Left lung (tissue), 14 donors: ENCODE measurements at places on chromosomes 4 and X. TPM values are rescaled to one million over a fixed set of nuclear protein-coding genes. Genes with fewer than 3 reads are reported as not detected.
A peak's percentile ranks its signal among the peaks of the same experiment; 100 is the strongest.

SYNPO2 gene
- 14.4 TPM for total RNA-seq

DNA sequence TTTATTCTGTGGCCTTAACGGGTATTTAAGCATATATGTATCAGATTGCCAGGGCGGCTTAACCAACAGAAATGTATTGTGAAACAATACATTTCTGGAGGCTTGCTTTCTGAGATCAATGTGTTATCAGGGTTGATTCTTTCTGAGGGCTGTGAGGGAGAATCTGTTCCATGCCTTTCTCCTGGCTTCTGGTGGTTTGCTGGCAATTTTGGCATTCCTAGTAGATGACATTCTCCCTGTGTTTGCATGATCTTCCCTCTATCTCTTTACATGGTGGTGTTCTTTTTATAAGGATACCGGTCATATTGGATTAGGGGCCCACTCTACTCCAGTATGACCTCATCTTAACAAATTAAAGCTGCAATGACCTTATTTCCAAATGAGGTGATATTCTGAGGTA, 16.9 kb upstream of the CEP135 start:
- no peak for DNase-seq
- H3K27ac ChIP-seq = no peak overlapping the region
- no peaks in the 10 kb centered on the region for H3K27me3 ChIP-seq
- H3K4me1 ChIP-seq = no peaks in the 10 kb centered on the region
- H3K36me3 ChIP-seq = no peaks in the 10 kb centered on the region
- H3K4me3 ChIP-seq = no peak overlapping the region

DNA sequence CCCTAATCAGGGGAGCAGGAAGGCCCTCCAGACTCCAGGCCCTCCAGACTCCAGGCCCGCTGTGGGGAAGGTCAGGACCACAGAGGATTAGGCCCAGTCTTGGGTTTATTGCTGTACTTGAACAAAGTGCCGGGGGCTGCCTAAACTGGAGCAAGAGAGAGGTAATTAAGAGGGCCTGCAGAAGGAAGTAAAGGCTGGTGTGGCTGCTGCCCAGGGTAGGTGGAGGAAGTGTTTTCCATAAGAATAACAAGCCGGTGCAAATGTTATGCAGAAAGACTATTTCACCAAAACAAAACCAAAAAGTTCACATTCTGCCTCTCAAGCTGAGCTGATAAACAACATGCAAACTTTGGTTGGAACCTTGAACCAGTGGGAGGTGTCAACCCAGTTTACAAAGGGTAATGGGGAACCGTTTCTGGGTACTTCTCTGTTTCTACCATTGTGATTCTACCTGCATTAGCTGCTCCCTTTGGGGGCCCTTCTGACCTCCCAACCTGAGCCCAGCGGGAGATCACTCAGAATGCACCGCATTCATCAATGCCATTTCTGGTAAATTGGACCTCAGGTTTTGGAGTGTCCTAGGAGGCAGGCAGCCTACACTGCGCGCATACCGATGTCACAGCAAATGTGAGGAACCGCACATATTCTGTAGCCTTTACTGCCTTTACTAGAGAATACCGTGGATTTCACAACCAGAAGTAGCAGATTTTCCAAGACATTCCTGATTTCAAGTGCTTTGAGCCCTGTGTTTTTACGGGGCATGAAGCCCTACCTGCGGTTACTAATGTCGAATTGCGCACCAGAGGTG, 59.7 kb upstream of the BCOR start:
- no peaks in the 10 kb centered on the region for H3K27me3 ChIP-seq
- peaks cover 3% of the 10 kb centered on the region for H3K4me1 ChIP-seq
- H3K27ac ChIP-seq = peak overlapping the region; percentile 65
- peak overlapping the region; percentile 18 for H3K4me3 ChIP-seq
- no peaks in the 10 kb centered on the region for H3K36me3 ChIP-seq

GRCh38 chr4:180798036-180798577, 1445.1 kb upstream of the TENM3 start:
- H3K4me3 ChIP-seq = no peak overlapping the region
- DNase-seq = no peak
- H3K4me1 ChIP-seq = peaks cover 4% of the 10 kb centered on the region
- no peaks in the 10 kb centered on the region for H3K27me3 ChIP-seq
- no peak overlapping the region for H3K27ac ChIP-seq

RAB39B gene
- total RNA-seq = 0.67 TPM

CSN1S1 gene
- not detected for total RNA-seq

NXF2B gene
- total RNA-seq = not detected

DNA sequence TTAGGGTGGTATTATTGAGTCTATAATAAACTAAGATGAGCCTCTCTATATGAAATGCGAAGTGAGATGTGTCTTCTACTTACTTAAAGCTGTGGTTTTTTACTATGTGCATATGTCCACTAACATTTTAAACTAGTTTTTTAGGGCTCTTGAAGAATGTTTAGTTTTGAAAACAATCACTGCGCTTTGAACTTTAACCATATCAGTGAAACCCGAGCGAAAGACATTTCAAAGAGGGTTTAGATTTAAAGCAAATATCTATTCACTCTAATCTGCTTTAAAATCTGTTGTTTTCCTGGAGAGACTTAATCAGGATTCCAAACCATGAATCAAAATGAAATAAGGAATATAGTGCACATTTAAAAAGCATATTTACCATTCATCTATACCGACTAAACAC, 24.8 kb upstream of the SLC7A11 start:
- H3K4me1 ChIP-seq = no peaks in the 10 kb centered on the region
- no peak overlapping the region for H3K27ac ChIP-seq
- H3K4me3 ChIP-seq = no peak overlapping the region
- no peak for DNase-seq
- H3K27me3 ChIP-seq = no peaks in the 10 kb centered on the region

DNA sequence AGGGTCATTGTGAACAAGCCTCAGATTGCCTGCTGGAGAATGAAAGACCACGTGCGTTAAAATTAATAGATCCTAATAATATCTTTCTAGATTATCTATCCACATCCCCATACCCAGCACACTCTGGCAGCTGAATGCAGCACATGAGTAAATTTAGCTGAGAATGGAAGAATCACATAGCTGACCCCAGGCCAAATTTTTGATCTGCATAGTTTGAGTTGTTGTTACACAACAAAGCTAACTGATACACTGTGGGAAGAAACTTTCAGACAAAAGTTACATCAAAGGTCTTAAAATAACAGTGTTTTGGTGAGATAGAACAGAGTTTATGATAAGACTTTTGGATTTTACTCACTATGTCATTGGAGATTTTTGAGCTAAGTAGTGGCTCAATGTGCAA, 72.4 kb upstream of the ANXA10 start:
- no peaks in the 10 kb centered on the region for H3K36me3 ChIP-seq
- no peak for DNase-seq
- H3K27ac ChIP-seq = no peak overlapping the region
- no peaks in the 10 kb centered on the region for H3K4me1 ChIP-seq
- H3K4me3 ChIP-seq = no peak overlapping the region

GRCh38 chr4:148850257-148850995, 408.2 kb upstream of the NR3C2 start:
- H3K4me1 ChIP-seq = no peaks in the 10 kb centered on the region
- no peak overlapping the region for H3K4me3 ChIP-seq
- no peak for DNase-seq
- H3K27ac ChIP-seq = no peak overlapping the region
- H3K27me3 ChIP-seq = no peaks in the 10 kb centered on the region
- H3K36me3 ChIP-seq = no peaks in the 10 kb centered on the region

- no peaks in the 10 kb centered on the region for H3K4me1 ChIP-seq
- no peak overlapping the region for H3K27ac ChIP-seq
- no peak for DNase-seq
- no peak overlapping the region for H3K4me3 ChIP-seq
Observed at GRCh38 chr4:144754562-144755410, 108.8 kb downstream of the HHIP start.

DNA sequence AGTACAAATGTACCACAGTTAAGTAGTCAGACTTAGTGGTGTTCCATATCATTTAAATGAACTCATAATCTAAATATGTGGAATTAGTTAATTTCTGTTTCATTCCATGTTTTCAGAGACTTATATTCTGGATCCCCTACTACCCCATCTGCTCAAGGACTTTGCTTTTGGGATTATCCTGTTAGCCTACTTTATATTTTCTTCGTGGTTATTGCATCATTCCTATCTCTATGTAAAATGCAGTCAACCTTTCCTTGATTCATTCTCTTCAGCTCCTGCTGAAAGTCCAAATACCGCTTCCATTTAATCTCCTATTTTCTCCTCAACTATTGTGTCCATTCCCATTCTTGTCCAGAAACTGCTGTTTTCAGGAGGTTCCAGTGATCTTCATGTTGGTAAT, 25.1 kb downstream of the SLC30A9 start:
- no peak overlapping the region for H3K27ac ChIP-seq
- H3K4me3 ChIP-seq = no peak overlapping the region
- peaks cover 5% of the 10 kb centered on the region for H3K36me3 ChIP-seq
- no peaks in the 10 kb centered on the region for H3K27me3 ChIP-seq

- H3K27ac ChIP-seq = no peak overlapping the region
- no peak overlapping the region for H3K4me3 ChIP-seq
- DNase-seq = no peak
- H3K27me3 ChIP-seq = no peaks in the 10 kb centered on the region
- H3K36me3 ChIP-seq = no peaks in the 10 kb centered on the region
- H3K4me1 ChIP-seq = no peaks in the 10 kb centered on the region
Observed at GRCh38 chr4:93658443-93658842, 170.1 kb upstream of the ATOH1 start.

MAP9 gene
- 12.2 TPM for total RNA-seq

GRCh38 chrX:46759645-46759974, 692 bp upstream of the SLC9A7 start:
- DNase-seq = no peak
- H3K36me3 ChIP-seq = no peaks in the 10 kb centered on the region
- no peak overlapping the region for H3K4me3 ChIP-seq
- H3K27me3 ChIP-seq = no peaks in the 10 kb centered on the region
- H3K27ac ChIP-seq = no peak overlapping the region
- H3K4me1 ChIP-seq = peaks cover 4% of the 10 kb centered on the region

FAM47B gene
- total RNA-seq = not detected

GRCh38 chrX:7316887-7317286, 168.9 kb upstream of the PUDP start:
- no peak for DNase-seq

GRCh38 chr4:108533245-108533844, 87.0 kb upstream of the RPL34 start:
- H3K27me3 ChIP-seq = no peaks in the 10 kb centered on the region
- no peak overlapping the region for H3K4me3 ChIP-seq

DNA sequence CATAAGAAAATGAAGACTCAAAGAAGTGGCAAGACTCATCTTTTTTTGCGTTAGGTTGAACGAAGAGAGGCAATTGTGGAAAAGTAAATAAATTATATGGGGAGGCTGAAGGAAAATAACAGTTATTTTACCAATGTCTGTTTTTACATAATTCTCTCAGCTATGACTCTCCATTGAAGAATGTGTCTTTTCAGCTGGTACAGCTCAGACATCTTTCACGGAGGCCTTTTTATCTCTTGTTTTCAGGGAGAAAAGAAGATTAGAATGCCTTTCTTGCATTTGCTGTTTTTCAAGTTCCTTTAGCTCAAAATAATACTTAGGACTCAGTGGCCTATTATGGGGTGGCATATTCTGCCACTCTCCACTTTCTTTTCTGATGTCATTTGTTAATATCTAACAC, 153.0 kb downstream of the ADAM29 start:
- H3K36me3 ChIP-seq = no peaks in the 10 kb centered on the region
- no peak overlapping the region for H3K27ac ChIP-seq
- no peaks in the 10 kb centered on the region for H3K4me1 ChIP-seq

ADGRG2 gene
- total RNA-seq = 2.4 TPM

DNA sequence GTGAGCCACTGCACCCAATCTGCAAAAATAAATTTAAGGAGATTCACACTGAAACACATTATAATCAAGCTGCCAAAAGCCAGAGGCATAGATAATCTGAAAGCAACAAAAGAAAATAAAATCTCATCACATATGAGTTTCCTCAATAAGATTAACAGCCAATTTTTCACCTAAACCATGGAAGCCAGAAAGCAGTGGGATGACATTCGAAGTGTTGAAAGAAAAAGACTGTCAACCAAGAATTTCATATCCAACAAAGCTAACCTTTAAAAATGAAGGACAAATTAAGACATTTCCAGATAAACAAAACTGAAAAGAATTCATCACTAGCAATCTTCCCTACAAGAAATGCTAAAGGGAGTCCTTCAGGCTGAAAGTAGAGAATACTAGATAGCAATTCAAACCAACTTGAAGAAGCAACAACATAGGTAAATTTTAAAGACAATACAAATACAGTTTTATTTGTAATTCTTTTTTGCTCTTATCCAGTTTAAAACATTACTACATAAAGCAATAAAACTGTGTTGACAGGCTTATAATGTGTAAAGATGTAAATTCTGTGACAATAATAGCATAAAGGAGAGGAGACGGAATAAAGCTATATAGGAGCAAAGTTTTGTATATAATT, 23.1 kb upstream of the KLHL8 start:
- H3K27ac ChIP-seq = no peak overlapping the region
- H3K27me3 ChIP-seq = no peaks in the 10 kb centered on the region
- no peaks in the 10 kb centered on the region for H3K4me1 ChIP-seq
- H3K4me3 ChIP-seq = no peak overlapping the region

SLITRK2 gene
- total RNA-seq = 0.61 TPM

GRCh38 chr4:57605376-57605775, 495.2 kb upstream of the IGFBP7 start:
- no peaks in the 10 kb centered on the region for H3K4me1 ChIP-seq
- DNase-seq = no peak
- no peaks in the 10 kb centered on the region for H3K36me3 ChIP-seq
- no peak overlapping the region for H3K4me3 ChIP-seq
- H3K27ac ChIP-seq = no peak overlapping the region
- no peaks in the 10 kb centered on the region for H3K27me3 ChIP-seq

AKAP14 gene
- 2.7 TPM for total RNA-seq

DNA sequence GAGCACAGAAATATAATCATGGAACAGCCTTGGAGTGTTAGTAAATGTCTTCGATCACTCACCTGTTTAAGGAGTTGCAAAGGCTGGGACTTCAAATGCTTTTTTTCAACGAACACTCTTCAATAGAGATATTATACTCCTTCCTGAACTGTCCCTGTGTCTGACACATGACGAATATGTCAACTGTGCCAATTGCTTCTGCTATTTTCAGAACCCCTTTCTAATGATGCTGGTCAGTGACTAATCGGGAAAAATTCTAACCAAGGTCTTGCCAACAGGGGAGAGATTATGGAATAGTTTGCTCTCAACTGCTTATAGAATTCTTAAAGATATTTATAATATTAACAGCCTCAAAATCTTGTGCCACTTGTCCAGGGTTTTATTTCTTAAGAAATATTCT, 8.5 kb upstream of the KLHL34 start:
- no peak for DNase-seq
- no peak overlapping the region for H3K27ac ChIP-seq
- H3K36me3 ChIP-seq = no peaks in the 10 kb centered on the region
- H3K27me3 ChIP-seq = no peaks in the 10 kb centered on the region

- no peak overlapping the region for H3K27ac ChIP-seq
- no peaks in the 10 kb centered on the region for H3K36me3 ChIP-seq
- H3K4me1 ChIP-seq = no peaks in the 10 kb centered on the region
- H3K4me3 ChIP-seq = no peak overlapping the region
- no peaks in the 10 kb centered on the region for H3K27me3 ChIP-seq
- DNase-seq = no peak
Observed at GRCh38 chr4:71992571-71993312, 39.1 kb upstream of the NPFFR2 start.
